Suprapubic skin (tissue), 4 donors: ENCODE measurements at places on chromosomes 7 and 10.

- DNase-seq, result no peak
These were observed 311.6 kb downstream of the EXOC4 start for GRCh38 chr7:133564484-133564883.

DNA sequence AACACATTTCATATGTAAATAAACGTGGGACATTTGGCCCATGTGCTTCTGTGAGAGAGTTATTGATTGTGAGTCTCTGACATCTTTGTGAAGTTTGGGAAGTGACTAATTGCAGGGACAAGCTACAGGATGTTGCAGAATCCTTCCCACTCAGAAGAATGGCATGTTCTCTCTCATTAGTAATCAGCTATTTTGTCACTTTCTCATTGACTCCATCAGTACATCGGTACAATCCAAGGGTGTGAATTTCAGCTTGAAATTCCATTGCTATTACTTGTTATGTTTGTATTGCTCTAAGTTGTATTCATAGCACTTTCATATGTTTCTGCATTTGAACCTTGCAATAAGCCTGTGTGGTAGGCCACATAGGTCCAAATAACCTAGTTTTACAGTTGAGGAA is 100.0 kb upstream of the KCNMA1 start:
- DNase-seq, result no peak

GRCh38 chr7:75850235-75850634 is 28.6 kb upstream of the RHBDD2 start:
- DNase-seq, result no peak

DNA sequence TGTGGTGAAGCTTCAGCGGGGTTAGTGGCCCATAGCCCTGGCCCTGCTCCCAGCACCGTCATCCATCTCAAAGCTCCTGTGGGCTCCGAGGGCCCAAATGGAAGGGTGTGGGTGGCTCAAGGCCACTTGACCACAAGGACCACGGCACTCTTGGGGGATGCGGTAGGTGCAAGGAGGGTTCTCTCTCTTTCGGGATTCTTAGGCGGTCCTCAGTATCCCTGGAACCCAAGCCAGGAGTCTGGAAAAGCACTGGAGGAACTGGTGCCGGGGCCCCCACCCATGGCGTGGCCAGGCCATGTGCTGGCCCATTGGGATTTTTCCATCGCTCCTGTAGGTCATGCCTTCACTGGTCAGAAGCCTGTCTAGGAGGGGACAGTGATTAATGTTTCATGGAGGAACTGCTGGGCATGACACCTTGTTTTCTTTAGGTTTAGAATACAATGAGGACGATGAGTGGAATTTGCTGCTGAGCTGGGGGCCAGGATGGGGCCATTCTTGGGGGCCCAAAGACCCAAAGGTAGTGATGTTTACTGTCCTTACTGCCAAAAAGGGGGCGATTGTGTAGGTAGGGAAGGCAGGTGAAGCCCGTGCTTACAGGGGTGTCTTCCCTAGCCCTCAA is 16.7 kb downstream of the AQP1 start:
- DNase-seq, result peak; percentile 52
